ENCODE measurements at places on chromosomes 12 and 14.

DNA sequence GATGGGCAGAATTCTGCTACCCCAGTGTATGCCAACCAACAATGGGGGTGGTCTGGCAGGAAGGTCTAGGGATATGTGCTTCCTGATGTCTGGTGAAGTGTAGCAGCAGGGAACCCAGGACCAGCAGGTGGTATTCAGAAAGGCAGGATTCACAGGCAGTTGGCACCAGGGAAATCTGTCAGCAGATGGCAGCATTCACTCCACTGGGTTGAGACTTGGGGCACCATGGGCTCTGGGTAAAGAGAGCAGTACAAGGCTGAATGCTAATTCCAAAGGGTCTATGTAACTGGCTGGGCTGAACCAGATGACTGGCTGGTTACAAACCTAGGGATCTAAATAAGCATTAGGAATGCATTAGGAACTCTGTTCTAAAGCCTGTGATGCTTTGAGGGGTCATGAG lies 466.9 kb upstream of the STXBP6 start:
- DNase-seq, result peak; percentile 30

DNA sequence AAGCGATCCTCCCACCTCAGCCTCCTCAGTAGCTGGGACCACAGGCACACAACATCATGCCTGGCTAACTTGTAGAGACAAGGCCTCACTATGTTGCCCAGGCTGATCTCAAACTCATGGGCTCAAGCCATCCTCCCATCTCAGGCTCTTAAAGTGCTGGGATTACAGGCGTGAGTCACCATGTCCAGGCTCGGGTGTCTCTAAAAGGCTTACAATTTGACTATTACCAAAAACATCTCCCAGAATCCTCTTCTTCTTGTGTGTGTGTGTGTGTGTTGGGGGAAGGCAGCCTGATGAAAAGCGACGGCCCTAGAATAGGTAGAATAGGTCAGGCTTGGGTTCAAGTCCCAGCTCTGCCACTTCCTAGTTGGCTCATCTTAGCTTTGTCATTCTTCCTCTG lies 16.8 kb downstream of the MSI1 start:
- no peak for DNase-seq

GRCh38 chr14:71169861-71170260 lies 262.6 kb downstream of the PCNX1 start:
- DNase-seq, result peak; percentile 27

GRCh38 chr12:109967383-109968031 lies 28.7 kb downstream of the GIT2 start:
- DNase-seq, result no peak

GRCh38 chr12:27644158-27644845 lies 51.9 kb upstream of the REP15 start:
- no peak for DNase-seq

DNA sequence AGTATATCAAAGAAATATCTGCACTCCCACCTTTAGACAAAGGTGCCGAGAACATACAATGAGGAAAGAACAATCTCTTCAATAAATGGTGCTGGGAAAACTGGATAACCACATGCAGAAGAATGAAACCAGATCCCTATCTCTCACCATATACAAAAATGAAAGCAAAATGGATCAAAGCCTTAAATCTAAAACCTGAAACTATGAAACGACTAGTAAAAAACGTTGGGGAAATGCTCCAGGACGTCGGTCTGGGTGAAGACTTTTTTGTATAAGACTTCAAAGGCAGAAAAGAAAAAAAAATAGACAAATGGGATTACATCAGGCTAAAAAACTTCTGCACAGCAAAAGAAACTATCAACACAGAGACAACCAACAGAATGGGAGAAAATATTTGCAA lies 83.8 kb downstream of the PPM1A start:
- DNase-seq, result no peak

DNA sequence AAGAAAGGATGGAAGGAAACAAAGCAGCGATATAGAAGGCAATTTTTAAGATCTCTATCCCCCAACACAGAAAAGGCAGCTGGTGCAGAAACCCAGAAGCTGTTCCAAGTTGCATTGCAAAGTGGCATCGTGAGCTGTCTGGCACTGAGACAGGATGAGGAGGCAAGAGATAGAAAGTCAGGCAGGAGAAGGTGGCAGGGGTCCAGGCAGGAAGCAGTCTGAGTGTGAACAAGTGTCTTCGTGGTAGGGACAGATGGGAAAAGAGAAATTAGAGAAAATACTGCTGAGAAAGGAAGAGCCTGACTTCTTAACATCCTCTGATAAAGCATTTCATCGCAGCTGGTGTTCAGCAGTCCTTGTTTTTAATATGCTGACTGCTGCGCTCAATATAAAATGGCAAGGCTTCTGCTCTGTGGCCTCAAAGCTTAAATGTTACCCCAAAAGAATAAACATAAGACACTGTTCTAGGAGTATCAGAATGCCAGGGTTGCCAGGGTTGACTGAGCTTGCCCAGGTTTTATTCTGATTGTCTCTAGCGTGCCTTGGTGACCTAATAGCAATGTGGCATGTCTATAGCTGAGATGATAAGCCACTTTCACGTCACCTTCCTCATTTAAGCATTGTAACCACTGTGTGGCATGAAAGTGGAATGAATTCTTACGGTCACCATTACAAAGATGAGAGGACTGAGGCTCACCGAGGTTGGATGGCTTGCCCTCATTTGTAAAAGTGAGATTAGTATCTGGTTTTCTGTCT lies 397.6 kb downstream of the NUAK1 start:
- DNase-seq, result no peak

- peak; percentile 28 for DNase-seq
These were observed 1.3 kb downstream of the ARID4A start for GRCh38 chr14:58299401-58300330.

GRCh38 chr14:60594062-60594461 lies 55.2 kb downstream of the SIX1 start:
- DNase-seq, result no peak

GRCh38 chr12:122886851-122887818 lies 8.8 kb downstream of the VPS37B start:
- DNase-seq, result no peak

- no peak for DNase-seq
These were observed 3.4 kb upstream of the SLCO1A2 start for GRCh38 chr12:21337959-21338744.

DNA sequence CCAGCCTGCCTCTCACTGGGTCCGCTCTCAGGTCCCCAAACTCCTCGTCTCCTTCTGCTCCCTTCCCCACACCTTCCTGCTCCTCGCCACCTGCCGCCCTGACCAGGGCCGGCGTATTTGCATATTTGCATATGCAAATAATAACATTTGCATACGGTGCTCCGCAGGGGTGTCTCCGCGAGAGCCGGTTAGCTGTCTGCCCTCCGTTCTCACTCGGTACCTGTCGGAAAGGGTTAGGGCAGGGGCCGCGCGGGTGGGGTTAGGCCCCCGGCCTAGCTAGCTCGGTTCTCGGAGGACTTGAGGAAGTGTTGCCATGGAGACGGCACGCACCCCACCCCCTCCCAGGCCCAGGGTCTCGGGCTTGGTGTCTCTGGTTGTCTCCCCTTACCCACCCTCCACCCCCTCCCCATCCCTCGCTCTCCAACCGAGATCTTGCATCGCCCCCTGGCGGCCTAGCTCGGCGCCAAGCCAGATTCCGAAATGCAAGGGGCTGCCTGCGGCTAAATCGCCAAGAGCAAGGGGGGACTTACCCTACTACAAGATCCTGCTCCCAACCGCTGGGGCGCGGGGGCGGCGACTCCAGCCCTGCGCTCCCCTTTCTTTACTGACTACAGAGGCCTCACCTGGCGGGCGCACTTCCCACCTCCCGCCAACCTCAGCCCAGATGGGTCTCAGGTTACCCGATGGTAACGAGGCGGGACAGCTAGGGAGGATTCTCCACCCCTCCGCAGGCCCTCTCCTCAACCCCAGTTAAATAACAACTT lies 8.1 kb downstream of the STAC3 start:
- DNase-seq, result peak; percentile 100

GRCh38 chr14:87971010-87971409 lies 22.0 kb downstream of the GALC start:
- DNase-seq, result no peak

All from NCI-H526 (cell line).